ENCODE measurements at places on chromosomes 5 and 9.

DNA sequence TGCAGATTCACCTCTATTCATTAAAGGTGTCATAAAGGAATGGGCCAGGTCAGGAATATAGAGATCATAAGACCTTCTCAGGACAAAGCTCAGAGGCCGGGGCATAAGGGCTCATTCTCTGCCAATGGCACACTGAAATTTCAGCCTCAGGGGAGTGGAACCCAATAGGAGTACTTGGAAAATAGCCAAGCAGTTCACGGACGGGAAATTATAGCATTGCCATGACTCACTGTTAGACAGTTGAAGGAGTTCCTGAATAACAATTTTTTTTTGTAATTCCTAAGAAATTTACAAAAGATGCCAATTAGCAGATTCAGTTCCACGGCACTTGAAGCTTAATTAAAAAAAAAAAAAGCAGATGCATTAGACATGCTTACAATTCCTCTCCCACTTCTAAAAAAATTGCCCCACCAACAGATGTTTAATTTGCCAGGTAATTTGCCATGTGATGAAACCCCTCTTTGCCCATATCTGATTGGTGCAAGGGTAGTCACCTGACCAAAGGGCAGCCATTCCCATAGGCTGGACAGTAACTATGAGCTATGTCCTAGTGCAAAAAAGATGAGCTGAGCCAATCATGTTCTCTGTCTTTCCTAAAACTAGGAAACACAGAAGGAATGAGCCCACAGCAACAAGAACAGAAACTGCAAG, 58.6 kb downstream of the PTCD2 start:
- DNase-seq: peak; percentile 97

DNA sequence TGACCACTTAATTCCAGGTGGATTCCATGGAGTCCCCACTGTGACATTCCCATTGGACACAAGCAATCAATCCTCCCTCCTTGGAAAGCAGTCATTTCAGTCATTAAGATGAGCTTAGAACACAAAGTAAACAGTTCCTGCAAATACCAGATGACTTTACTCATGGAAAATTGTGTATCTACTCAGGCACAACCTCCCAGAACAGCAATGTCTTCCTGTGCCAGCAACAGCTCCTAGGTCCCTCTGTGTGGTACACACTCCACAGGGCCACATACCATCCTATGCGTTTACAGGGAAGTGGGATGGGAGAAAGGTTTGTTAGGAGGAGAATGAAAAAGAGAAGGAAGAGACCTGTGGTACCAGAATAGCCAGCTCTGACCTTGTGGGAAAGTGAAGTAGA, 53.7 kb downstream of the MTMR12 start:
- no peak for DNase-seq

GRCh38 chr5:137361280-137361679, 137.8 kb downstream of the SPOCK1 start:
- peak; percentile 58 for DNase-seq

DNA sequence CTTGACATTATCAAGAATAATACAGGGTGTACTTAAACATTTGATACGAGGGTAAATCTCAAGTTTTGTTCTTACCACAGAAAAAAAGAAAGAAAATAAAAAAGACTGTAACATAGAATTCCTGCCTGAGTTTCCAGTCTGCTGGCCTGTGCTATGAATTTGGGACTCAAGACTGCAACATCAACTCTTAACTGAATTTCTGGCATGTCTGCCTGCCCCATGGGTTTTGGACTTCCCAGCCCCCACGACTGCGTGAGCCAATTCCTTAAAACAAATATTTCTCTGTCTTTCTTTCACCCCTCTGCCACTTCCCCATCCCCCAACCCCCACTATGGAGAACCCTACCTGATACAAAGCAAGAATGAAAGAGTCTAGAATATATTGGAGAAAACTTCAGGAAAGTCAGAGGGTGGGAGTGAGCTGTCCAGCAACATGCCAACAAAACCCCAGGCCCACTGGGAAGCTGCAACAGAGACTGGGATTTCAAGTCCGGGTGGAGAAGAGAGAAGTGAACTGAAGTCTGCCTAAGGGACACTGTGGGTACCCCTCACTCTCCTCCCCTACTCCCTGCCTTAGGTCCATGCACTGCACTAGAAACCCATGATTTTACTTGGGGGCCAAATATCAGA, 43.0 kb downstream of the MARCHF3 start:
- no peak for DNase-seq

GRCh38 chr9:136175616-136176197, 29.2 kb downstream of the LHX3 start:
- no peak for DNase-seq

- DNase-seq: no peak
Measured at GRCh38 chr9:90300611-90301276, 341.9 kb downstream of the DIRAS2 start.

GRCh38 chr5:119596046-119596445, 33.3 kb upstream of the FAM170A start:
- DNase-seq: no peak

DNA sequence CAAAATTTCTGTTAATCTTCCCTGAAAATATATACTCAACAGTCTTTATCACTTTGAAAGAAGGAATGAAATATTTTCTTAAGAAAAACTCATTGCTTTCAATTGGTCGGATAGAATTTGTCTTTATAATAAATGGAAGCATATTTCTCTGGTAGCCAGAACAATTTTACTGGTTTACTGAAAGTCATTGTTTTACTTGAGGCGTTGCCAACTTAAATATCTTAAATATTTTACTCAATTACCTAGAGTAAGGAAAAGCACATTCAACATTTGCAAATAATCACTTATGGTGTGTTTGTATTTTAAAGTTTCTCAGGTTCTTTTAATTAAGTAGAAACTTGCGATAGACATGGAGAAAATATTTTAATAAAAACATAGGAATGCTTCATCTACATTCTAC, 1181.7 kb downstream of the EFNA5 start:
- no peak for DNase-seq

GRCh38 chr9:88890546-88890945, 100.7 kb upstream of the S1PR3 start:
- peak; percentile 19 for DNase-seq

GRCh38 chr5:103117471-103117991, 2.4 kb downstream of the GIN1 start:
- no peak for DNase-seq

- DNase-seq: no peak
Measured at GRCh38 chr5:156498226-156498980, 171.4 kb downstream of the SGCD start.

GRCh38 chr9:72271613-72272478, 93.2 kb downstream of the ZFAND5 start:
- DNase-seq: peak; percentile 71

DNA sequence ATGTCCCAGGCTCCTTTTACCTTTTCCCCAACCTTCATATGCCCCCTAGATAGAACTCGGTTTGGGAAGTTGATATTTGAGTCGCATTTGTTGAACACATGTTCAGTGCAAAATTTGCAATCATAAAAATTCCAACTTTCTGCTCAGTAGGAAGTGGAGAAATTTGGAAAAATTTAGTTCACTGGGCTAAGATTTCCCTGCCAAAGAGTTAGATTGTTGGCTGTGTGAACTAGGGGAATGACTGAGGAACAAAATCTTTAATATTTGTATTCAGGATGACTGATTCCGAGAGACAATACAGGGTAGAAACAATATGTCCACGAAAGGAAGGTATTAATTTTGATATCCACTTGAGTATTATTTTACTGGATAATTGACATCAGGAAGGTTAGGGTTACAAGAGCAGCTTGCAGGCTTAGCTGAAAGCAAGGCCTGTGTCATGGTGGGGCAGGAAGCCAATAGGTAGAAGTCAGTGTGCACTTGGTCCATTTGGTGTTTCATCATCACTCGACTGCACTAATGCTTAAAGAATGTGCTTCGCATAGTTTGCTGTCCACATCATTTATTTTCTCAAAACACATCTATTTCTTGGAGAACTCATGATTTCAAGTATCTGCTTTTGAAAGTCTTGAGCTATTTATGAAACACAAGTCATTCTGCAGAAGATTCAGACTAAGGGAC, 59.4 kb upstream of the GNA14 start:
- DNase-seq: peak; percentile 98

DNA sequence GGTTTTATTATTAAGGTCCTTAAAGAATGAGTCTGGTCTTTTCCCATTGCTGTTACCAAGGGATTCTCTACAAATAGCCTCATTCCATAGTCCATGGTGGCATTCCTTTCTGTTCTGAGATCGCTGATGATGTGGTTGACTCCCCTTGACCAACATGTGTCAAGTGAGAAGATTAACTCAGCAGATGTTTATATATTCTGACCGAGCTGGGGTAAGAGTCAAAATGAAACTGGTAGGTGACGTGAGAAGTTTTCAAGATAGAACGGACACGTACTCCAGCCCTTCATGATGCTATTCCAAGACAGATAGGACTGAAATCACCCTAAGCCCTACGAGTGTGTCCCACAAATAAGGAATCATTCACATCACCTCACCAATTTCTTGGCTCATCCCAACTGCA, 155.5 kb upstream of the WWC1 start:
- DNase-seq: no peak

DNA sequence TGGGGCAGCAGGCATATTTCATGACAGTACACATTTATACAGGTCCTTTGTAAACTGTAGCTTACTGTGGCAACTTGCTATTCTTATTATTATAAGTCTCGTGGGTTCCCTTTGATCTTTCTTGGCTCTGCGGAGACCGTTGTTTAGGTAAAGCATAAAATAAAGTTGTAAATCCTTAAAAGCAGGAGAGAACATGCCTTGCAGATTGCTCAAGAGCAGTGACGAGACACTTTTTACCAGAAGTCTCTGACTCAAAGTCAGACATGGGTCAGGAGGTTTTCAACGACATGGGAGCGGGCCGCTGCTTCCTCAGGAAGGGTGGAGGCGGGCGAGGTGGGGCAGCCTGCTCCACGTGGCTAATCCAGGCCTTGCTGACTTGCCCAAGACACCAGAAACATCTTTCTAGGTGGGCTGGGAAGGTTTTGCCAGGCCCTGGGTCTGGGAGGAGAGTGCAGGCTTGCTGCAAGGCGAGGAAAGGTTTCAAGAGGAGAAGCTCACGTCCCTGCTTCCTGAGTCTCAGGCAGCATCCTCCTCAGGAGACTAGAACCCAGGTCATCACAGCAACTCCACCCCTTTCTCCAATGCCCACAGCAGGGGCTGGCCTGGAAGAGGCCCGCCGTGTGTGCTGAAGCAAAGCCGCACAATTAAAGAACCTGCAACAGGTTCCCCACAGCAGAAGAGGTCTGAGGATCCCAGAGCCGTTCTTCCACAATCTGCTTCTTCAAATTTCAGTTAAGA, 6.5 kb downstream of the TBC1D2 start:
- peak; percentile 96 for DNase-seq

DNA sequence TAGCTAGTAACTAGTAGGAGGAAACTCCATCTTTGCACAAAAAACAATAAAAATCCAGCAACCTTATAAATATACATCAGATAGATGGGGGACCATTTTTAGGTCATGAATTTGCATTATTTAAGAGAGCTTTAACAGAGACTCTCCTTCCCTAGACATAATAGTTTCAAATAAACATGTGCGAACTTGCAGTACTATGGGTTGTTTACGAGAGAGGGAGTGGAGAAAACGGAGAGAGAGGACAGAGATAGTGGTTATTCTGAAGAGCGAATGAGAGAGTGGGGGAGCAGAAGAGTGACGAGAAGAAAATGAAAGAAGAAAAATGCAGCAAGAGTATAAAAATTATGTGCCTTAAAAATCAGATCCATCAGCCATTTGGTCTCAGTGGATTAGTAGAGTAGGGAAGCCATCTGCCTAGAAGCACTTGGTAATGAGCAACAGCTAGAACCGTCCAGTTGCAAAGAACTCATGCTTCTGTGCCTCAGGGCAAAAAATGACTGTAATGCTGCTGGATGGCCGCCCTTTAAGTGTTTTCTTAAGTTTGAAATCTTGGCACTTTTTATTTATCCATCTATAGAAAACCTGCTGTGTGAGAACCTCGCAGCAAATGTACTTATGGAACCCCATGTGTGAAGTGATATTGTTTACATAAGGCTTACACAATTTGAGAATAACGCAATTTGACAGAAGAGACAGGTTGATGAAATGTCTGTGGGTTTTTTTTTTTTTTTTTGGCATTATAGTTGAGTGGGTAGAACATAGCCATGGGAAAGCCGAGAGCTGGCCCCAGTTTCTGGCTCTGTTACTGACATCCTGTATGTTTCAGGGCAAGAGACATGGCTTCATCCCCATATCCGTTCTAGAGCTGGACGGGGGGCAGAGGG, 95.6 kb upstream of the ZNF608 start:
- no peak for DNase-seq

GRCh38 chr5:58021466-58021865, 438.4 kb downstream of the PLK2 start:
- no peak for DNase-seq

GRCh38 chr5:56532466-56532865, 282.9 kb upstream of the MAP3K1 start:
- no peak for DNase-seq

GRCh38 chr5:173868096-173868880, 19.9 kb upstream of the CPEB4 start:
- DNase-seq: peak; percentile 68

DNA sequence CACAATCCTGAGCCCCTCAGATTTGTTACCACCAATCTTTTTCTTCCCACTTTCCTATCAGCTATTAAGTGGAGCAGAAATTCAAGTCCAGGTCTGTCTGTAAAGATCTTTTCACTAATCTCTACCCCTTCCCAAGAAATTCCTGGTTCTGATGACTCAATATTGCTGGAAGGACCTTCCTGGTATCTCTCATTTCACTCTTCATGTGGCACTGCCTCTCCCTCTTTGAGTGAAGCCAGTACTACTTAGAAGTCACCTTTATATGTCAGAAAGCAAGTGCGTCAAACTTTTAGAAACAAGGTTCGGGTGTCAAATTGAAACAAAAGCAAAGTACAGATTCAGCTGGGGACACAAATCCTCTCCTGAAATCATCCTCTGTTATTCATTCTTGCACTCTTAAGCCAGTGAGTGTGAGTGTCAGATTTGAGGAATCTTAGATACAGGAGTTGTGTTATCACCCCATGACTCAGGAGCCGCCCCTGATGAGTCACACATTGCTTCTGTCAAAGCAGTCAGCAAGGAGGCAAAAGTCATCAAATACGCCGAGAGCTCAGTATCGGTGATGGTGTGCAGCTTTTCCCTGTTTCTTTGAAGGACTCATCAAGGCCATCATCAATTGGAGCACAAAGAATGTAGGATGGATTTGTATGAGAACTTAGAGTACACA, 313.0 kb downstream of the CETN3 start:
- DNase-seq: peak; percentile 60

DNA sequence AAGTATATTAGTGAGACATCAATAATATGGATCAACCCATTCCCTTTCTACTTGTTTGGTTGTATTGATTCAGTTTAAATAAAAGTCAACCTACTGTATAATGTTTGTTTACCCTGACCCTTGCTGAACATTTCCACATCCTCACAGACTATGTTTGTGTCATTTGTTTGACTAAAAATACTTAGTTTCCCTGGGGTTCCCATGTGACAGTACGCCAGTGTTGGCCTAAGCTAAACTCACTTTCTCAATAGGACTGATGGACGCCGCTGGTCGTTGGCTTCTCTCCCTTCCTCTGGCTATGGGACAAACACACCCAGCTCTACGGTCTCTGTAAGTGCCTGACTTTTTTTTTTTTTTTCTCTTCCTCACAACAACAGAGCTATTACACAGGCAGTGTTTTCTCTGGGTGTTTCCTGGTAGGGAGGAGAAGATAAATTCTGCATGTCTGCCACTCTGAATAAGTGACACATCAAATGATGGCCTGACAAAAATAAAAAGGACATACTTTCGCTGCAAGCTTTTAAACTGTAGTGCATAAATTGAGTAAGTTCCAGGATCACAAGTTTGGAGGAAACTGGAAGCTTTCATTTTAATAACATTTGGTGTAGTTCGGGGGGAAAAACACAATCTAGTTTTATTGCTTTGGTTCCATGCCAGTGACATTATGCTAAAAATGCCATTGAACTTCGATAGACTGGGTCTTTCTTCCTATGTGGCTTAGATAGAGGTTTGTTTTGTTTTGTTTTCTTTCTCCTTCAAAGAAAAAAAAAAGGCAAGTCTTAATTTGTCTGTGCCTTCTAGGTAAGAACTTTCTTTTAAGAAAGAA, 101.0 kb downstream of the CD180 start:
- DNase-seq: no peak

Data from ELR (cell line).